Natural killer cell treated with Interleukin-12 subunit alpha and Interleukin-12 subunit beta and Interleukin-15 and Interleukin-18, amount 100 ng/mL, for 72 hours (primary cell): ENCODE measurements at places on chromosomes 4 and X. TPM values are rescaled to one million over a fixed set of nuclear protein-coding genes. Genes with fewer than 3 reads are reported as not detected.

DNA sequence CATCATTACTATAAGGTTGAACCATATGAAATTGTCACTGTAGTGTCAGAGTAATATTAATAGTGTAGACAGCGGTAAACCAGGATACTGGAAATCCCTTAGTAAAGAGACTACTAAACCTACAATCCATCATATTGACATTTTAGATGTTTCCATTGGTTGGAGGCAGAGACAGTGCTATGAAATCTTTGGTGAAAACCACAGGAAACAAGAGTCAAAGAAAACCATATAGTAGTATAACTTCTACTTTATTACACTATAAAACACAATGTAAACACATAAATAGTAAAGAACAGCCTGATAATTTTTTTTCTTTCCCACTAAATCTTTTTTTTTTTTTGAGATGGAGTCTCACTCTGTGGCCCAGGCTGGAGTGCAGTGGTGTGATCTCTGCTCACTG, 15.9 kb downstream of the RELL1 start:
- H3K4me1 ChIP-seq: peaks cover 29% of the 10 kb centered on the region
- H3K36me3 ChIP-seq: peaks cover 5% of the 10 kb centered on the region
- no peaks in the 10 kb centered on the region for H3K27me3 ChIP-seq
- H3K27ac ChIP-seq: no peak overlapping the region
- DNase-seq: no peak
- H3K4me3 ChIP-seq: no peak overlapping the region

DNA sequence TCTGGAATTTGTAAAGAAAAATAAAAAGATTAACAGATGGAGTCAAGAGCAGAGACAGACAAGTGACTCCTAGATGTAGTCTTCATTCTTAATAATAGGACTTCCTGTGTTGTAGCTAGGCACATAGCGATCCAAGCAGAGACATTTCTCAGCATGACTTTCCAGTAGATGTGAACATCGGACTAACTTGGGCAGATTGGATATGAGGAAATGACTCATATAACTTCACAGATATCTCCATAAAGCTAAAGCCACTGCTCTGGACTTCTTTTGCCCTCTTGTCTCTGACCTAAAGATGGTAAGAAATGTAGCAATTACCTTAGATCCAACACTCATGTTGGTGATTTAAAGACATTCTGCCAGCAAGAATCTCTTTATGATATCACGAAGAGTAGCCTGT, 131.7 kb downstream of the EPHA5 start:
- H3K27me3 ChIP-seq: no peaks in the 10 kb centered on the region
- H3K36me3 ChIP-seq: peaks cover 8% of the 10 kb centered on the region
- peak; percentile 38 for DNase-seq
- no peaks in the 10 kb centered on the region for H3K4me1 ChIP-seq
- no peak overlapping the region for H3K27ac ChIP-seq

DNA sequence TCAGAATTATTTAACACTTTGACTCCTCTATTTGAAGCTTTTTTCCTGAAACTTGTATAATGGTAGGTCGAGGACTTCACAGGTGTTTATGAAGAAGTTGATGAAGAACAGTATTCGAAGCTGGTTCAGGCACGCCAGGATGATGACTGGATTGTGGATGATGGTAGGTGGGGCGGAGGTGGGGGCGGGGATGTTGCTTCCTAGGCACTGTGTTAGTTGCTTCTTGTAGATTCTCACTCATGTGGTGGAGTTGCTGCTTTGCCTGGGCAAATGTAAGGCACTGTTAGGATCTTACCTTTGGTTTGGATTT, 9.4 kb downstream of the POLA1 start:
- H3K4me1 ChIP-seq: no peaks in the 10 kb centered on the region
- H3K27me3 ChIP-seq: peaks cover 4% of the 10 kb centered on the region
- peaks cover 6% of the 10 kb centered on the region for H3K36me3 ChIP-seq
- no peak overlapping the region for H3K4me3 ChIP-seq
- H3K27ac ChIP-seq: no peak overlapping the region

GRCh38 chr4:85656759-85657505, 182.0 kb downstream of the ARHGAP24 start:
- no peaks in the 10 kb centered on the region for H3K4me1 ChIP-seq
- no peak overlapping the region for H3K4me3 ChIP-seq
- H3K27me3 ChIP-seq: no peaks in the 10 kb centered on the region
- H3K36me3 ChIP-seq: no peaks in the 10 kb centered on the region
- no peak overlapping the region for H3K27ac ChIP-seq

DNA sequence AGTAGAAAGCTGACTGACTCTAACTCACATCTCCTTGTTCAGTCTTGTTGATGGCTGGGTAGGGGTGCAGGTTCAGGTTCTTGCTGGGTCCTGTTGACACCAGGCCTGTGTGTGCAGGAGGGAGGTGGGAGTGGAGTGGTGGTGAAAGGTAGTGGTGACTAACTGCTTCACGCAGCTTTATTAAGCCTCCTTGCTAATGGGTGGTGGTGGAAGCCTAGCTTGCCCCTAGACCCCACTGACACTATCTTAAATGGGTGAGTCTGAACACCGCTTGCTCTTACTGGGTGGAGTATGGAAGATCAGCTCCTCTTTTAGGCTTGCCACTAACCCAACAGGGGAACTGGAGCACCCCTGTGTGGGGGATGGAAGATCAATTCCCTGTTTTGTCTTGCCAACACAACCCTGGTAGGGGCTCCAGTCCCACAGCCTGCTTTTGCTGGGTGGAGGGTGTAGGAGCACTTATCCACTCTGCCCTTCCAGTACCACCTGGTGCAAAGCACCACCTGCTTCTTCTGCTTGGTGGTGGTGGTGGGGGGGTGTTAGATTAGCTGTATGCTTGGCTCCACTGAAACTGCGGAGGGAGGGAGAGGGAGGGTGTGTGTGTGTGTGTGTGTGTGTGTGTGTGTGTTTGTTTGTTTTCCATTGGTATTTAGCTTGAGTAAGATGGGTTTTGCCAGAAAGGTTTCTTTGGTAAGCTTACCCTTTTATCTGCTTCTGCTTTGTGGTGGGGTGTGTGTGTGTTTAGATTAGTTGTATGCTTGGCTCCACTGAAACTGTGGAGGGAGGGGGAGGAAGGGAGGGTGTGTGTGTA, 25.6 kb downstream of the KDM6A start:
- no peak overlapping the region for H3K27ac ChIP-seq
- peak overlapping the region; percentile 75 for H3K4me3 ChIP-seq
- DNase-seq: no peak
- peaks cover 19% of the 10 kb centered on the region for H3K36me3 ChIP-seq

- no peak for DNase-seq
- H3K27me3 ChIP-seq: no peaks in the 10 kb centered on the region
- H3K36me3 ChIP-seq: peaks cover 10% of the 10 kb centered on the region
- H3K4me1 ChIP-seq: peaks cover 18% of the 10 kb centered on the region
- no peak overlapping the region for H3K4me3 ChIP-seq
- H3K27ac ChIP-seq: peak overlapping the region; percentile 23
Observed at GRCh38 chr4:47519239-47519883, 34.3 kb downstream of the ATP10D start.

DNA sequence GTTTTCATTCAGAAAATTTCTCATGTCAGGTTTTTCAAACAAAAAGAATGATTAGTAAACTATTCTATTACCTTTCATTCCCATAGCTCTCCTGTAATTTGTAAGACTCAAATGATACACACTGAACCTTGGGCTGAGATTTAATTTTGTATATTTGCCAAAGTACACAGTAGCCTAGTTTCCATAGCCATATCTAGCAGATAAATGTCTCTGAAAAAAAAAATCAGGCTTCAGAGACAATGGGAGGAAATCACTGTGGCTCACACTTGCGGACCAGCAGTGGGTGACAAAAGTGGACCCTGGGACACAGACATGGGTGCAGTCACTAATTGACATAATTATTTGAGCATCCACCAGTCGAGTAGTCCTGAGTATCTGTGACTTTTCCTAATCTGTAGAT, 46.6 kb downstream of the MAOA start:
- no peaks in the 10 kb centered on the region for H3K36me3 ChIP-seq
- no peak for DNase-seq
- H3K4me3 ChIP-seq: no peak overlapping the region
- no peaks in the 10 kb centered on the region for H3K4me1 ChIP-seq
- no peak overlapping the region for H3K27ac ChIP-seq

The TMEM35A gene
- not detected for total RNA-seq

GRCh38 chr4:8516061-8516573, 64.1 kb upstream of the GPR78 start:
- no peaks in the 10 kb centered on the region for H3K36me3 ChIP-seq
- no peak overlapping the region for H3K27ac ChIP-seq
- H3K27me3 ChIP-seq: no peaks in the 10 kb centered on the region
- H3K4me3 ChIP-seq: no peak overlapping the region

The EDA gene
- total RNA-seq: 0.14 TPM

- no peaks in the 10 kb centered on the region for H3K36me3 ChIP-seq
- no peaks in the 10 kb centered on the region for H3K4me1 ChIP-seq
- no peaks in the 10 kb centered on the region for H3K27me3 ChIP-seq
- DNase-seq: no peak
Observed at GRCh38 chrX:15718283-15718970, 19.6 kb upstream of the CA5B start.

GRCh38 chrX:44470816-44471215, 71.8 kb downstream of the FUNDC1 start:
- peaks cover 4% of the 10 kb centered on the region for H3K4me1 ChIP-seq
- no peaks in the 10 kb centered on the region for H3K27me3 ChIP-seq
- no peak overlapping the region for H3K27ac ChIP-seq
- no peak overlapping the region for H3K4me3 ChIP-seq
- no peak for DNase-seq

GRCh38 chrX:47583240-47583861, 1.1 kb downstream of the TIMP1 start:
- peak overlapping the region; percentile 58 for H3K4me3 ChIP-seq
- peaks cover 22% of the 10 kb centered on the region for H3K27me3 ChIP-seq
- H3K4me1 ChIP-seq: peaks cover 34% of the 10 kb centered on the region
- no peak for DNase-seq
- H3K36me3 ChIP-seq: no peaks in the 10 kb centered on the region

GRCh38 chr4:101954351-101954750, 163.8 kb downstream of the BANK1 start:
- no peaks in the 10 kb centered on the region for H3K4me1 ChIP-seq
- no peaks in the 10 kb centered on the region for H3K27me3 ChIP-seq
- no peak overlapping the region for H3K27ac ChIP-seq
- no peaks in the 10 kb centered on the region for H3K36me3 ChIP-seq
- no peak for DNase-seq
- no peak overlapping the region for H3K4me3 ChIP-seq

GRCh38 chr4:148847544-148848255, 405.5 kb upstream of the NR3C2 start:
- no peak for DNase-seq
- H3K4me1 ChIP-seq: no peaks in the 10 kb centered on the region
- H3K27me3 ChIP-seq: no peaks in the 10 kb centered on the region
- H3K36me3 ChIP-seq: no peaks in the 10 kb centered on the region

DNA sequence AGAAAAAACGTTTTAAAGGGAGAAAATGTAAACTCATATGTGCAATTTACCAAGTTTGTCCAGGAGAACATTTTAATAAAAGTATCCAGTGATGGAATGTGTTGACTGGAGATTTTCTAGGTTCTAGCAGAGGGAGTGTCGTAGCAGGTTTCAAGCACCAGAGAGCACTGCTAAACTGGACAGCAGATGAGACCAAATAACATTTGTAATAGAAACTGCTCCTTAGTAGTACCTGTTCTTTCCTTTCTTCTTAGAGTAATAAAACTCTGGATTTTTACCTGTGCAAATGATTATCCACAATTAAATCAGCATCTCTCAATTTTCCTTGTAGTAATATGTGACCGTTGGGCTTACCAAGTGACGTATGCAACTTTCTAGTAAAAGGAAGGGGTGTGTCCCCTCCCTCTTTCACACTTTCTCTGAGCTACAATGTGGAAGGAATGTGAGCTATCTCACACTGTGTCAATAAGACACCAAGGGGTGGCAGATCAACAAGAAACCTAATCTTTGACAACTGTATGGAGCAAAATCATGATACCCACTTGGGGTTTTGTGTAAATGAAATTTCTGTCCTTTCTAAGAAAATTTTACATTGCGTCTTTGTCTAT, 9.5 kb downstream of the HPGDS start:
- H3K36me3 ChIP-seq: no peaks in the 10 kb centered on the region
- peaks cover 7% of the 10 kb centered on the region for H3K27me3 ChIP-seq
- DNase-seq: no peak
- H3K27ac ChIP-seq: no peak overlapping the region
- no peaks in the 10 kb centered on the region for H3K4me1 ChIP-seq
- H3K4me3 ChIP-seq: no peak overlapping the region

DNA sequence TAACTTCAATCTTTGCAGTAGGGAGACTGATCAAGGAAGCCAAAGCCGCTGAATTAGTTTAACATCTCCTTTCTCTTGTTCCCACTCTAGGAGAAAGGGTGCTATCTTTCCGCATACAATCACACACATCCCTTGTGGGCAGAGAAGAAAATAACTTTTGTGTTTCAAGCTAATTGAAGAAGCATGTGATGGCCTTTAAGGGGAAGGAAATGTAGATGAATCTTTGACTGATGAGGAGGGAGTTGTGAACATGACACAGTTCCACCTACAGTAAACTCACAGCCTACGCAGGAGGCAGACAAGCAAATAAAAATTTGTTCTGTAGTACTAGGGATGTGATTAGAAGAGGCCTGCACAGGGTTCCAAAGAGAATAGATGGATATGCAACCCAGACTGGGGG, 14.7 kb upstream of the SPATA4 start:
- peaks cover 40% of the 10 kb centered on the region for H3K27me3 ChIP-seq

The PLP1 gene
- not detected for total RNA-seq

The FGF13 gene
- total RNA-seq: not detected

DNA sequence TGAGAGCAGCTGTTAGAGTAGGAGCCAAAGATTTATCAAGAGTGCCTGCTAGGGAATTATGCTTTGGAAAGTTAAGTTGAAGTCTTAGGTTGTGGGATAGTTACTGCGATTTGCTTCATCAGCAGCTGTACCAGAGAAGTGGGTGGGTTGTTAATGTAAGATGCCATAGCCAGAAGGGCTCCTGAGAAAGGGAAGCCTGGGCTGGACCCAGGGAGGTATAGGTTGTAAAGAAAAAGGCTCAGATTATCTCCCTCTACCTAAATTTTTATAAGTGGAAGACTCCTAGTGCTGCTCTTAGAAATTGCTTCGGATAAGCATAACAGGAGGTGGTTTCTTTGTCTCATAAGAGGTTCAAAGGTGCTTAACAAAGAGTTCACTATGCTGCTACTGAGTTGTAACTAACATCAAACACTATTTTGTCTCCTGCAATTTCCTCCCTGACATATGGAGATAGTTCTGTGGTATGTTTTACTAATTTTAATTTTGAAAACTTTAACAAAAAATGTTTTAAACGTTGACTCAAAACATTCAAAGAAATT, 356.9 kb downstream of the DTHD1 start:
- no peaks in the 10 kb centered on the region for H3K36me3 ChIP-seq
- DNase-seq: no peak
- H3K27me3 ChIP-seq: no peaks in the 10 kb centered on the region
- no peaks in the 10 kb centered on the region for H3K4me1 ChIP-seq

The CT45A1 gene
- not detected for total RNA-seq

DNA sequence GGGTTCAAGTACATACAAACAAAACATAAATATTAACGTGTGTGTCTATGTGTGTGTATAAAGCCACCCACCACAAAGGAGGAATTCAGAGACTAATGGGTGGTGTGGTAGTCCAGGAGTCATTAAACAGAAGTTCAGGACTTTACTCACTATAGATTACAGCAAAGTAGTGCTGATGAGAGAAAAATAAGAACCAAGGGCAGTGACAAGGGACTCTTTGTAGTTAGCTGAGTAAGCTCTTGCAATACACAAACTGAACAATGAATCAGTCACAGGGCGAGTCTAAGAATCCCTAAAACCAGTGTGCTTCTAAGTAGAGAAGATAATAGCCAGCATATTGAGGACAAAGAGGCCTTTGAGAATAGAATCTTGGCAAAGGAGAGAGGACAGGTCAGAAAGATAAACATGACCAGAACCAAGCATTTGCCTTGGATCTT, 232.4 kb downstream of the PPP3CA start:
- DNase-seq: no peak
- H3K27ac ChIP-seq: no peak overlapping the region
- H3K36me3 ChIP-seq: no peaks in the 10 kb centered on the region
- no peaks in the 10 kb centered on the region for H3K27me3 ChIP-seq
- H3K4me1 ChIP-seq: peaks cover 4% of the 10 kb centered on the region
- H3K4me3 ChIP-seq: no peak overlapping the region
